Stimulated activated CD8-positive, alpha-beta memory T cell treated with anti-CD3 and anti-CD28 coated beads, Interleukin-4, amount 100 ng/mL, for 4 hours (primary cell): ENCODE measurements at places on chromosomes 3 and 15.

DNA sequence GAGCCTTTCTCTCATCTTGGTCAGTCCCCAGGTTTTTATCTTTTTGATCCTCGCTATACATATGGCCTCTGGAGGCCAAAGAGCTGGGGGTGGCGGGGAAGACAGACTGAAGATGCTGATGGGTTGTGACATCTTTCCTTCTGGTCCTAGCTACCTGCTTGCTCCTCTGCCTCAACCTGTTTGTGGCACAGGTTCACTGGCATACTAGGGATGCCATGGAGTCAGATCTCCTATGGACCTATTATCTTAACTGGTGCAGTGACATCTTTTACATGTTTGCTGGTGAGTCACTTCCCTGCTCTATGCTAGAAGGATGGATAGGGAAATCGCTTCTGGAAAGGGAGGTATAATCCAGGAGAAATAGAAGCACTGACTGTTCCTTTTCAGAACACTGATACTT, 8.8 kb downstream of the TMEM202 start:
- no peak for DNase-seq

DNA sequence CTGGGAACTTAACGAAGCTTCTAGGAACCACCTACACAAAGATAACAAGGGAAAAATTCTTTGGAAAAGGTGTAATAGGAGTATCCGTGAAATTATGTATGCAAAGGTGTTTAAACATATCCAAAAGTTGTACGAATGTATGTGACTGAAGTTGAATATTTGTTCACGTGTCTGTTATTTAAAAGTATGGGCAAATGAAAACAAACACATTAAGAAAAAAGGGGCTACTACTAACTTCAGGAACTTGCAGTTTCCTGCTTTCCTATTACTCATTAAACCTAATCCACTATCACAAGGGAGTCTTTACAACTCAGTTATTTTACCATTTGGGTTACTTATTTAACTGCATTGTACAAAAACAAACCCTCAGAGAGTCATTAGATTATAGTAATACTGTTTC, 33.9 kb upstream of the GRAMD1C start:
- DNase-seq, result no peak

GRCh38 chr3:51384055-51384725, 901 bp upstream of the MANF start:
- DNase-seq, result no peak

GRCh38 chr15:57149196-57149595, 227.1 kb upstream of the CGNL1 start:
- DNase-seq, result no peak

- DNase-seq, result no peak
These were observed 19.5 kb downstream of the SECISBP2L start for GRCh38 chr15:49026700-49027099.

- DNase-seq, result no peak
These were observed 109.4 kb upstream of the RAD18 start for GRCh38 chr3:9072667-9073009.

- DNase-seq, result no peak
These were observed 318.5 kb downstream of the SLC9A9 start for GRCh38 chr3:143529798-143530197.

DNA sequence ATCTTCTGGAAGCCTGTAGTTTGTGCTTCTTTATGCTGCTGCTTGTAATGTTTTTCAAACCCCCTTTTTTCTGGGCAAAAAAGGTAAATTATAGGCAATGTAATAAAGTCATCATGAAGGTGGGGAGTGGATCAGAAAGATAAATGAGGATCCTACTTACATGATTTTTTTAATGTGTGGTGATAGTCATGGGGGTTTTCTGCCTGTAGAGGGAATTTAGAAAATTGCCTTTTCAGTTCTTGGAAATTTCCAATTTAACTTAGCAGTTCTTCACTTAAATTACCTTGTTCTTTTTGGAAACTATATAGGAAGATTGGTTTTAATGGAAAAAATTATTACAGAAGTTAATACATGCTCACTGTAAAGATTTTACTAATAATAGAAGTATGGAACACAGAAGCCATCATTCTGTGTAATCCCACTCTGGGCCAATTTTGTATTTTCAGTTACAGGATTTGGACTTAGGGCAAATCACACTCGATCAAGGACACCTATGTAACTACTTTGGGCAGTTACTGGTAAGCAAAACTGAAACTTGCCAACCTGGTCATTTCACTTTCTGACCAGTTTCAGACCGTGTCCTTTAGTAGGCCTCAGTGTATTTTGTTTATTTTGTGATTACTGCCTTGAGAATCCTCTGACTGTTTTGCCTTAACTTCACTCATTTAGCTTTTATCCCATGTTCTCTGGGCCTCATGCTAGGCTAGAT, 10.5 kb upstream of the SCAANT1 start:
- no peak for DNase-seq

DNA sequence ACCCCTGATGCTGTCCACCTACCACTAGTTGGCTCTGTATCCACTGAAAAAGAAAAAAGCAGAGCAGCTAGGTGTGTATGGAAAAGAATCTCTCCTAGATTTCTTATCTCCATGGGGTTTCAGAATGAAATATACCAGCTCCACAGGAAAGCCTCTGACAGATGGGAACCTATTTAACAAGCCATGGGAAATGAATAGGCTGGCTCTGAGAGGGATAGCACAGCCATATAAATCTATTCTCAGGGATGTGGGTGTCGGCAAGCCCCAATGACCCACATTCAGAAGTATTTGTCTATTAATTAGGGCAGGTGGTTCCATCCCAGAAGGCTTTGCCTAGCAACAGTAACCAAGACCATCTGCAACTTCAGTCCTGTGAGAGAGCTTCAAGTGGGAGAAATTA, 694.1 kb downstream of the AGBL1 start:
- DNase-seq, result no peak

DNA sequence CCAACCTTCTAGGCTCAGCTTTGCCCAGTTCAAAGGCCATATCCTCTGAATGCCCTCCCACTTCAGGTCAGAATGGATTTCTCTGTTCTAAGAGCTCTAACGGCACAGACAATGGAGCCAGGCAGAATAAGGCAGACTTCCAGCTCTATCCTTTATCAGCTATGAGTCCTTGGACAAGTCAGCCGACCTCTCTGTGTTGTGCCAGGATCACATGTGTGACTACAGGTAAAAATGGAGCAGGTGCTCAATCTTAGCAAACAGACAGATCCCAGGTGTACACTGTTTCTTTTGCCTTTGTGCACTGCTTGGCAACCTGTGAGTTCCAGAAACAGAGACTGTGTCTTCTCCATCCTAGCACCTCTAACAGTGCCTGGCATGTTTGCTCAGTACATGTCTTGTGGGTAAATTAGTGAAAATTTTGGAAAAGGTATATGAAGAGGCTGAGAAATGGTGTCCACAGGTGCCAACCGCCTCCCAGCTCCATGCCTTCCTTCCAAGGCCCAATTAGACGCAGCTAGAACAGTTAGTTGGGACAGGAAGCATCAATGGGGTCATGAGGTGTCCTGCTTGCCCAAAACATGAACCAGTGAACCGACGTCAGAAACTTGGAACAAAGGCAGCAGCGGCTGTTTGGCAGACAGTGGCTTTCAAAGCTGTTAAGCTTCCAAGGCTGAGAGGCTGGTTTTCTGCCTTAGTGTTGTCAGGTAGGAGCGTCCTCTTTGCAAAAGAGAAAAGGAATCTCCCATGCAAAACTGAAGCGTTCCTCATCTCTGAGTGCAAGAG, 28.7 kb downstream of the TLE3 start:
- no peak for DNase-seq

- no peak for DNase-seq
These were observed 320.5 kb upstream of the UMPS start for GRCh38 chr3:124409650-124410275.

- no peak for DNase-seq
These were observed 48.5 kb upstream of the RAB6B start for GRCh38 chr3:133944181-133944580.

DNA sequence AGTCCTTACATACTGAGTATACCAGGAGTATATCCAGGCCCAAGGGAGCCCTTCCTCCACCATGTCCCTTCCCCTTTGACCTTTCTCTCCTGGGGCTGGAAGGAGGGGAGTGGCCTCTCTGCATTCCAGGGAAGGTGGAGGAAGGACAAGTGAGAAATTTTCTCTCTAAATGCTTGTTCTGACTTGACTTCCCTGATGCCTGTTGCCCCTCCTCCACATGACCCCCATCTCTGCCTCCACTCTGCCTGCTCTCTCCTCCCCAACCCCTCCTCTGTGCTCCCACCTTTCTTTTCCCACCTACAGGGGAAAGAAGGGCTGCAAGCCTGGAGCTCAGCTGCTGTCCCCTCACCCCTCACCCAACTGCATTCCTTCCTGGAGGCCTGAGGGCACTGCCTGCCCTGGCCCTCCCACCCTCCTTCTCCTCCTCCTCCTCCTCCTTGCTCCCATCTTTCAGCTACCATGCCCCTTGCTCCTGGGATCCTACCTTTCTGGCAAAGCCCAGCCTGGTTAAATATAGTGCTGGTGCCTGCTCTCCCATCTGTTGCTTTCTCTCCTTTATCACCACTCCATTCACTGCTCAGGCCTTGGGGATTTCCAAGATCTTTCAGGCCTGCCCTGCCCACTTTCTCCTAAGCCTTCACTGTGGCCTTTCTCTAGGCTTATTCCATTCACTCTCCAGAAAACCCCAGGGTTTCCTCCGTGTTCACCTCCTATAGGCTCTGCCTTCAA, 8.5 kb upstream of the DAG1 start:
- no peak for DNase-seq

DNA sequence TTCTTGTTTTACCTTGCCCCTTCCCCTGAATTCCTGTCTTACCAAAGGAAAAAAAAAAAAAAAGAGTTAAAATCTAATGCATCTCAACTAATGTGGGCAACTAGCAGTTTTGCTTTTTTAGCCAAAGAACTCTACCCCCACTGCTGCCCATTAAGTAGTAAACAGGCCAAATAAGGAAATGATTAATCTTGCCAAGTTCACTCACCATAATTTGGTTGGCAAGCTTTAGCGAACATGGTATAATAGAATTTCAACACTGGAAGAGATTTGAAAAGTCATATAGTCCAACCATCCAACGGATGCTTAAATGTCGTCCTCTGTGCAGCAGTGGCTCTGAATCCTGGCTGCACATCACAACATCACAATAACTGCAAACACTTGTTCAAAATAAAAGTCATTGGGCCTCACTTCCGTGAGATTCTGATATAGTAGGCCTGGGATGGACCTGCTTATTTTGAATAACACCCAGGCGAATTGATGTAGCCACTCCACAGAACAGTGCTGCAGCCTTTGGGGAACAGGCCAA, 142.0 kb upstream of the UBE2E1 start:
- DNase-seq, result no peak

GRCh38 chr3:197858133-197858532, 67.1 kb downstream of the LRCH3 start:
- DNase-seq, result no peak

DNA sequence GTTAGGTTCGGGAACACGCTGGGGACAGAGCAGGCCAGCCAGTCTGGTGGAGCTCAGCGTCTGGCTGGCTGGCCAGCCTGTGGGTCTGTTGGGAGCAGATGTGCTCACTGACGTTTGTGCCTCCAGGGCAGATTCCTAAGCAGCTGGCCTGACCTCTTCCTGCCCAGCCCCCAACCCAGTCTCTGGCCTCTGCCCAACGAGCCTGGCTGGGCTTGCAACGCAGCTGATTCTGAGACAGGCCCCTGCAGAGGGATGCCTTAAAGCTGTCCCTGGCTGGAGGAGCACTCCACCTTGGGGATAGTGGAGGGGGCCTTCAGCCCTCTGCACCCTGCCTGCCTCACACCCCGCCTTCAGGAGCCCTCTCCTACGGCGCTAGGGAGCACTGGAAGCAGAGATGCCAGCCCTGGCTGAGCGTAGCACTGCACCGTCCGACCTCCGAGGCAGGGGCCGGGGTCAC, 46.0 kb downstream of the KLF13 start:
- no peak for DNase-seq

DNA sequence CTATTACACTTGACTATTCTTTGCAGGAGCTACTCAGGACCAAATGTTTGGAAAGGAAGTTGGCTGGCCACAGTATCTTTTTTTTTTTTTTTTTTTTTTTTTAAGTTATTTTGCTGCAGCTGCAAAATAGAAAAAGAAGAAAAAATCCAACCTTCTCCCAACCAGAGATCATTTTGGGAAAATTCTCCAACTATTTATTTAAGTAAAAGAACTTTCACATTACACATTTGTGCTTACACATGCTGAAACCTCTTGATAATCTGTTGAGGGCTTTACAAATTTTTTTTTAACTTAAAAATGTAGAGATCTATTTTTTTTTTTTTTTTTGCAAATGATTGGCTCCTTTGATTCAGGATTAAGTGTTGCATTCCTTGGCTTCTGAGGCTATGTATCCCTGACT, 148.0 kb downstream of the POLR2M start:
- no peak for DNase-seq

DNA sequence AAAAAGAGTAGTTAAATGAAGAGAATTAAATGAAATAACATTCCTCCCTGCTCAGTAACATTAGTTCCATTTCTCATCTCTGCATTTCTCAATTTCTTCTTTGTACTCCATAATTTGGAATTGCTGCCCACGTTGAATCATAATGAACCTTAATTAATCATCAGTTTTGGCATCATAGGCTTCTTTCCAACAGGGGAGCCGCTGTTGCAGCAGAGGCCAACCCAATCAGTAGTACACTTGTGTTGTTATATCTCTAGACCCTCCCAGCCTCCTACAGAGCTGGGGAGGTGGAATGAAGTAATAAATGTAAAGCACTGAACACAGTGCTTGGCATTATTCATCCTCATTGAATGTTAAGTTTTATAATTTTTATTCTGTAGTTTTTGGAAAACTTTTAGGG, 240.7 kb downstream of the CHST2 start:
- DNase-seq, result no peak

GRCh38 chr3:46870651-46871050, 6.9 kb upstream of the PTH1R start:
- no peak for DNase-seq

GRCh38 chr3:15794842-15795650, 2.7 kb downstream of the ANKRD28 start:
- DNase-seq, result no peak

DNA sequence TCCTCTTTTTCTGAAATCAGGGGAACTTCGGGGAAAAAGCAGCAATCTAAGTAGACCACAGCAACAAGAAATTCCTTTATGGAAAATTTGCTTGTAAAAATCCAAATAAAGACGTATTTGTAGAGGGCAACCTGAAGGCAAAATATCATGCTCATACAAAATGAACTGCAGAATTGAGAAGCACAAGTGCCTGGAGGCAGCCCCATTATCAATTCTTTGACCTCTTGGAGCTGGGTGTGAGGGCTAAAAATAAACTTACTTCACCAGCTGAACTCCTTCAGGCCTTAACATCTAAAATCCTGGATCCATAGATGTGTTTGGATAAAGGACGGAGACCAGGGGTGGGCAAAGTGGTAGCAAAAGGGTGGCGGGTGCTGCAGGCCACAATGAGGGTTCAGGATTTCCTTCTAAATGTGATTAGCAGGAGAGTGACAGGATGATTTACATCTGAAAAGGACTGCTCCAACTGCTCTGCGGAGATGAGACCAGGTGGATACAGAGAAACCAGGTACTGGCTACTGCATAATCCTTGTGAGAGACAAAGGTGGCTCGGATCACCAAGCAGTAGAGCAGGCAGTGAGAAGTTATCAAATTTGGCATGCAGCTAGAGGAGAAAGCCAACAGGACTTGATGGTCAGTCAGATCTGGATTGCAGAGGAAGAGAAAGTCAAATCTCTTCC, 81.7 kb upstream of the TJP1 start:
- DNase-seq, result no peak

- DNase-seq, result no peak
These were observed 61.5 kb upstream of the MEF2A start for GRCh38 chr15:99504071-99504822.

GRCh38 chr3:156816091-156816793, 9.9 kb upstream of the LEKR1 start:
- DNase-seq, result peak; percentile 17
